WTC11 (cell line): ENCODE measurements at places on chromosomes 1 and 21.

GRCh38 chr1:56755911-56756310, 63.3 kb downstream of the FYB2 start:
- DNase-seq = no peak

DNA sequence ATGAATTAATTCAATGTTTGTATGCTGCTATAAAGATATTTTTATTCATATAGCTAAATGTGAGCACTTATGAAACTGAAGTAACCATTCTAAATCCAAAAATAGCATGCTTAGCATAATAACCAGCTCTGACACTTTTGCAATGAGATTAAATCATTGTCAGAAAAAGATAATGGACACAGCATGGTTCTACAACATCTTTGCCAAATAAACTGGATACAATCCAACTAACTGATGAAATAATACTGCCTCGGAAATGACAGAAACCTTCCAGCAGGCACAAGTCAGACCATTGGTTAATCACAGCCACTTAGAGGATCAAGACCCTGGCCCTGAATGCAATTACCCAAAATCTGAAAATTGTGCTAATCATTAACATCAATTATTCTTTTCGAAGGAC, 592.7 kb upstream of the ADGRL4 start:
- no peak for DNase-seq

- DNase-seq = peak; percentile 59
Observed at GRCh38 chr1:206982216-206982615, 12.0 kb upstream of the FCAMR start.

GRCh38 chr1:119647228-119647733, 785 bp downstream of the ZNF697 start:
- DNase-seq = no peak

- DNase-seq = no peak
Observed at GRCh38 chr1:229440851-229441537, 7.1 kb upstream of the ACTA1 start.

GRCh38 chr1:114282751-114283403, 129.2 kb upstream of the SYT6 start:
- peak; percentile 91 for DNase-seq

DNA sequence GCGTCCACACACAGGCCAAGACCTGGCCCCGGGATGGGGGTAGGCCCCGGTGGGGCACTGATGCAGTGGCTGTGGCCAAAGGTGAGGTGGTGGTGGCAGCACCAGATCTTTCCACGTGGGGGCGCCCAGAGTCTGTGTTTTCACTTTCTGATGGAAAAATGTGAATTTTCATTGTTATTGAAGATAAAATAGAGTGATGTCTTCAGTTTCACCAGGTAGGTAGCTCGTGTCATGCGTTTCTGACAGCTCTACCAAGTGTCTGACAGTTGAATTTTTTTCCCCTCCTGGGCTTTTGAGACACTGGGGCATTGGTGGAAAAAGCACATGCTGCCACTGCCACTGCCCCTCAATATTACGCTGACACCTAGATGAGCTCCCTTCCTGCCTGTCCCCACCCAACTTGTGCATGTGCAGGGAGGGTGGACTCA, 40.0 kb upstream of the MAGOH start:
- DNase-seq = peak; percentile 76

DNA sequence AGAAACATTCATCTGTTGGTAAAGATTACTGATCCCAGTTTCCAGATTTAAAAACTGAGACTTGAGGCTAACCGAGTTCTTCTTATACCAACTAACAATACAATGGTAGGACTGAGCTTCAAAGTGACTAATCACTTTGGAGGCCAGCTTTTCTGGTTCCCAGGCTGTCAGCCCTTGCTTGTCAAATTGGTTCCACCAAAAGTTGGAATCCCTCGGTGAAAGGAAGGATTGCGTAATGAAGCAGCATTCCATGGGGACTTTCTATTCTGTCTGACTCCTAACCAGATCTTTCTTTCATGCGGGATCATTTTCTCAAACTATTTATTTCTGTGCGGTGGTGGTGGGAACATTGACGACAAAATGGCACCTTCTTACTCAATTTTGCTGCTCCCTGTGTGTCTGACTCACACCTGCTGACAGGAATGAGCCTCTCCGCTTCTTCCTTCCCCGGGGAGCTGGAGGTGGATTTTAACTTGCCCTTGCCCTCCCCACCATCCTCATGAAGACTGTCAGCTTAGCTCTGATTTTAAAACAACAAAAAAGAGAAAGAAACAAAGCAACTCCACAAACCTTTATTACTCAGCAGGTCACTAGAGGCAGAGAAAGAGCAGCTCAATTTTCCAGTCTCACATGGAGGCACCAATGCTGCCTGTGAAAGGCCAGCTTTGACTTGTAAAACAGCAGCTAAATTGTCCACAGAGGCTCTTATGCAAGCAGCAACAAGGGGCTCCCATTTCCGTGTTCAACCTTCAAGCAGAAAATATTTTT, 32.9 kb upstream of the RASAL2 start:
- peak; percentile 25 for DNase-seq

GRCh38 chr1:233603478-233603877, 10.4 kb upstream of the KCNK1 start:
- no peak for DNase-seq

DNA sequence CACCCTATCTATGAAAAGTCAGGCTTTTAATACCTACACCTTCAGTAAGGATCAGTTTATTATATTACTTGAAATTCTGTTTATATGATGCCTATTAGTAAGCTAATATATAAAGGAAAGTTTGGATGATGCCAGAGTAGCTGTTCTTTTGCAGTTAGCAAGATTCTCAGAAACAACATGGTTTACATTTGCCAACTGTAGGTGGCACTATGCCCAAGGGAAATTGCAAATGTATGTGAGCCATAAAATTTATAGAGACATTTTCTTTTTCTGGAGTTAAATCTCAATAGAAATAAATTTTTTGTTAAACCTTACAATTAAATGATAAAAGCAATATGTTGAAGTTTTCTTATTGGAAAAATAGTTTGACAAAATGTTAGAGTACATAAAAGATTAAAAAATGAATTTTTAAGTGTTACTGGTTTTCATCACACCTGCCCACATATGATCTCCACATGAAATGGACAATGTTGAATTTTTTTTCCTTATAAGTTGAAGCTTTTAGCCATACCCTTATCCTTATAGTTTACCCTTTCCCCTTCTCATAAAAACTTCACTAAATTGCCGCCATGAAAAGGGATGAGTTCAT, 32.1 kb upstream of the EPHX4 start:
- DNase-seq = no peak

GRCh38 chr21:46081022-46081861, 16.7 kb upstream of the COL6A2 start:
- DNase-seq = no peak
